Caco-2 (cell line): ENCODE measurements at places on chromosomes 6 and 20. TPM values are rescaled to one million over a fixed set of nuclear protein-coding genes. Genes with fewer than 3 reads are reported as not detected.

OR12D3 gene
- not detected in 2 replicates for total RNA-seq

SIRPD gene
- total RNA-seq, result not detected in 2 replicates

SALL4 gene
- total RNA-seq, result 75.8 and 84.5 TPM in 2 replicates

DNA sequence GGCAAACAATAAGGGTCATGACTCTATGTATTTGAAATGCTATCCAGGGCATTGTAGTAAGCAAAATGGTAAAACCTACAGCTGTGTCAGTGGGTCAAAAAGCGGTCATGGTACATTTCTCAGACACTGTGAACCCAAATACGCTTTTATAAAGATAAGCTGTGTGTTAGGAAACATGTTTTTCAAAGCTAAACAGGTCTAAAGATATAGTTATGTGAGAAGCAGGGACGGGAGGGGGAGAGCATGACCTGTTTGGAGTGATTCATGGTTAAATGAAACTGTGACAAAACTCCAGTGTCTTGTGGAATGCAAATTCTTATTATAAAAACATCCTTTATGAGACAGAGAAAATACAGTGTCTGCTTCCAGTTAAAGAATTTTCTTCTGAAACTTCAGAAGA, 205.4 kb upstream of the BMP2 start:
- H3K4me1 ChIP-seq, result peaks cover 12% of the 10 kb centered on the region; the same call in 1 of the 2 replicates
- H3K36me3 ChIP-seq, result no peaks in the 10 kb centered on the region; the same call in 1 of the 2 replicates
- no peak overlapping the region for H3K4me3 ChIP-seq
- no peak overlapping the region for H3K27ac ChIP-seq
- DNase-seq, result no peak
- no peaks in the 10 kb centered on the region for H3K27me3 ChIP-seq

GRCh38 chr20:2521369-2522305, 12.9 kb upstream of the ZNF343 start:
- no peaks in the 10 kb centered on the region; the same call in none of the 2 replicates for H3K27me3 ChIP-seq
- no peak overlapping the region for H3K4me3 ChIP-seq
- no peak for DNase-seq
- H3K36me3 ChIP-seq, result no peaks in the 10 kb centered on the region
- no peaks in the 10 kb centered on the region for H3K4me1 ChIP-seq

- H3K4me1 ChIP-seq, result no peaks in the 10 kb centered on the region; the same call in 1 of the 2 replicates
- H3K27ac ChIP-seq, result no peak overlapping the region
- no peaks in the 10 kb centered on the region for H3K27me3 ChIP-seq
- DNase-seq, result no peak
Measured at GRCh38 chr20:13771853-13772453, 12.8 kb downstream of the ESF1 start.

DNA sequence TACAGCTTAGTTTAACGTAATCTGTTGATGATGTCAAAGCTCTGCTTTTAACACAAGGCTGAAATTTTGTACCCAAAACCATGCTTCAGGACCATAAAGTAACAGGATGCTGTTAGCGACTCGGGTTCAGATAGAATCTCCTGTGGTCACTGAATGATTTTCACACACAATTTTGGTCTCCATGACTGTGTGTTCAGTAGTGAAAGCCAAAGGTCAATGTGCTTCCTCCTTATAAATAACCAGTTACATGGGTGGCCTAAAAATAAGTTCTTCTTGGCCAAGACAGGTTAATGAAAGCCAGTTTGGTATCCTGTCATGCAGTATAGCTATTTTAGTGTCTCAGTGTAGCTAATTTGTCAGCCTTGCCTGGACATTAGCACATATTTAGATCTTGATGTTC, 19.1 kb upstream of the LOC128125822 start:
- H3K27me3 ChIP-seq, result no peaks in the 10 kb centered on the region
- H3K4me1 ChIP-seq, result peaks cover 9% of the 10 kb centered on the region; the same call in 1 of the 2 replicates
- H3K4me3 ChIP-seq, result no peak overlapping the region

DNA sequence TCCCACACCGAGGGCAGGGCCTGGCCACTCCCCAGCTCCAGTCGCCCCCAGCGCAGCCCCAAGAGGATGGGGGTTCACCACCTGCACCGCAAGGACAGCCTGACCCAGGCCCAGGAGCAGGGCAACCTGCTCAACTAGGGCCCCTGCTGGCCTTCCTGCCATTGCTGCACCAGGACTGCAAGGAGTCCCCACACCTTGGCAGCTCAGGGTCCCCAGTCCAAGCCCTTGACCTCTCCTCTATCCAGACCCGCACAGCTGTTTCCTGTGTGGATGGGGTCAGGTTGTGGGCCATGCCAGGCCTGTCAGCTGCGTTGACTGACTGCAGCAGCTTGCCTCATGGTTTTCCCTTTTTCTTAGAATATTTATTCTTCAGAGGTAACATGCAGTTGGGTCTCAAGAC, 4.4 kb downstream of the LRRC73 start:
- no peak overlapping the region for H3K4me3 ChIP-seq
- no peak overlapping the region for H3K27ac ChIP-seq
- no peak for DNase-seq
- peaks cover 10% of the 10 kb centered on the region; the same call in 1 of the 2 replicates for H3K4me1 ChIP-seq

DNA sequence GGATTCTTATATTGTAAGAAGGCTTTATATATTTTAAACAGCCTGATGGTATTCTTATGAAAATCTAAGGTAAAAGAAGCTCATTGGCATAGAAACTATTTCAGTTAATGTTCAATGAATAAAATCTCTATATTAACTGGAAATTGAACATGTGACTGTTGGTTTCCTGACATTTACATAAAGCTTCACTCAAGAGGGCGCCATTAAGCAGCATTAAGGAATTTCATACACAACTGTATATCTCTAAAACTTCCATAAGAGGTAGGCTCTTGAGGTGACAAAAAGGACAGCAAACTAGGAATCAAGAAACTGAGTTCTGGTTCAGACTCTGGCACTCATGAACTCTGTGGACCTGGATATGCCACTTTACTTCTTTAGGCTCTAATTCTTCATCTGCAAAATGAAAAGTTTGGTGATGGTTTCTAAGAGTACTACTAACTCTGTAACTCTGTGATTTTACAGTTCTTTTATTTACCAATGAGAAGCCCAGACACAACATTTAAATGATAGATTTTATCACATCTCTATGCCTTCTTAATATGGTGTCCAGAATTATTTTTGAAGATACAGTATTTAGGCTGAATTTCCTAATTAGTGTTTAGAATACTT, 147.5 kb downstream of the FLRT3 start:
- H3K27me3 ChIP-seq, result no peaks in the 10 kb centered on the region
- H3K4me1 ChIP-seq, result peaks cover 4% of the 10 kb centered on the region; the same call in 1 of the 2 replicates
- H3K4me3 ChIP-seq, result no peak overlapping the region
- no peaks in the 10 kb centered on the region for H3K36me3 ChIP-seq

GRCh38 chr6:38354905-38355304, 284.8 kb downstream of the BTBD9 start:
- H3K4me3 ChIP-seq, result no peak overlapping the region
- H3K27me3 ChIP-seq, result no peaks in the 10 kb centered on the region
- H3K27ac ChIP-seq, result no peak overlapping the region
- no peaks in the 10 kb centered on the region for H3K36me3 ChIP-seq
- no peak for DNase-seq

DNA sequence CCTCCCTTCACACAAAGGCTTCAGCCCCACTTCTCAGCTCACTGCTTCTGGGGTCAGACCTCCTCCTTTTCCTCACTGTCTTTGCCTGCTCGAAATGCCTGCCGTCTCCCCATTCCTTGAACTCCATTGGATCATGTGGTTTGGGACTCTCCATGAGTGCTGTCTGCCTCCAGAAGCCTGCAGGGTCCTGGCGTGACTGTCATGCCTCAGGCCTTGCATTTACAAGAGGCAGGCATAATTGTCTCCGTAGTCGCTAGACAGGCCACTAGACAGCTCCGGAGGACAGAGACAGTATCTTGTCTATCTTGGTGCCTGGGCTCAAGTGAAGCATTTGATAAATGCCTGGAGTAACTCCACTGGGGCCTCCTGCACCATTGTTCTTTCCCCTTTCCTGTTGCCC, 15.3 kb downstream of the PNLDC1 start:
- no peak overlapping the region for H3K27ac ChIP-seq
- H3K27me3 ChIP-seq, result no peaks in the 10 kb centered on the region

DNA sequence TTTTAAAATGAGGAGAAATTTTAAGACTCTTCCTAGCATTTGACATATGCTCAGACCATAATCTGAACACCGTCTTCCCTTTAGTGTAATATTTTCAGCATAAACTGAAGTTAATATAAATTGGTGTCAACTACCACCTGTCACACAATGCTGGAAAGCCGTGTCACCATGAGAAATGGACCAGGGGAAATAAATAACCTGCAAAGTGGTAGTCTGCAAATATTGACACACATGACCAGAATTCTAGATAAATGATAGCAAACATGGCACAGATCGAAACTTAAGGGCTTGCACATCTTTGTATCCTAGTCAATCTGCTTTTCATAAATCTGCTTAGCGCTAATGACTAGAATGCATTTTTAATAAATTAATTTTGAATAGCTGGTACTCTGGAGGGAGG, 191.9 kb downstream of the CD83 start:
- H3K27me3 ChIP-seq, result no peaks in the 10 kb centered on the region
- no peak overlapping the region for H3K27ac ChIP-seq
- H3K4me1 ChIP-seq, result peaks cover 35% of the 10 kb centered on the region
- no peaks in the 10 kb centered on the region for H3K36me3 ChIP-seq
- no peak for DNase-seq
- no peak overlapping the region for H3K4me3 ChIP-seq

DNA sequence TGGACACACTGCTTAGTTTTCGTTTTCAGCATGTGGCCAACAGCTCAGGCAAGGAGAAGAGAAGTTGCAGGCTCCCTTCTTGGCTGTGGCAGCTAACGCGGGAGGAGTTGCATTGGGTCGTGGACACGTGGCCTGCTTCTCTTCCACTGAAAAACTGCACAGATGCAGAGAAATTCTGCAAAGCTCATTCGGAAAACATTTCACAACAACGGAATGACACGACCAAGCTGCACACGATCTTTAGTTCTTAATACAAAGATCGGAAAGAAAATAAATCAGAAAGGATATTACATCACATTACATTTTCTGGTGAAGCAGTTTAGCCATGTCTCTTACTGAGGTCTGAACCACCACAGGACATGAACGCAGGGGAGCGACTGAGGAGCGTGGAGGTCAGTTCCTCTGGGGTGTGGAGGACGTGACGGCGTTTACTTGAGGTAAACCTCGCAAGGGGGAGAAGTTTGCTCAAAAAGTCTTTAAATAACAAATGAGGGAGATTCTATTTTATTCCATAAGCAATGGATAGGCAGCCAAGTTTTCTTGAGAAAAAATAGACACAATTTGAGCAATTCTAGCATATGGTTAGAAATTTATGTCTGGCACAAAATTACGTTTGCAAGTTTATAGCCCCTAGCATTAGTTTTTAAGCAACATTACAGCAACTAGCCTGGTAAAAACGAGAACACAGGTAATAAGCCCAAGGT, 178.3 kb downstream of the THBS2 start:
- DNase-seq, result no peak
- H3K27ac ChIP-seq, result no peak overlapping the region
- no peaks in the 10 kb centered on the region for H3K36me3 ChIP-seq
- H3K4me3 ChIP-seq, result no peak overlapping the region
- no peaks in the 10 kb centered on the region for H3K27me3 ChIP-seq
- no peaks in the 10 kb centered on the region for H3K4me1 ChIP-seq

DNA sequence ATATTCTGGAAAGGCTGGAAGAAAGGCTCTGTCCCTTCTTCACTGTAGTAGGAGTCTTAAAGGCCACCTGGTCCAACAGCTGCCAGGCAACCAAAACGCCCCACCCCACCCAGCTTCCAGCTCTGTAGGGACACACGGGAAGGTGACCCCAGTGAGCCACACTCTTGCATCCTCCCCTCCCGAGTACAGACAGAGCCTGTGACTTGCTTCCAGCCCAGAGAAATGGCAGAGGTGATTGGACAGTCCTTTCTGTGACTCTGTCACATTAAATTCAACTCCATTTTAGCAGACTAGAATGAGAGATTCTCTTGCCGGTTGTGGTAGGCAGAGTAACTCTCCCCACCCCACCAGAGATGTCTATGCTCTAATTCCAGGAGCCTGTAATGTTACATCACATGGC, 226.2 kb upstream of the ARID1B start:
- no peaks in the 10 kb centered on the region for H3K27me3 ChIP-seq
- no peak for DNase-seq
- H3K27ac ChIP-seq, result no peak overlapping the region
- no peaks in the 10 kb centered on the region for H3K4me1 ChIP-seq
- no peak overlapping the region for H3K4me3 ChIP-seq

GRCh38 chr6:93412452-93412851, 6.9 kb downstream of the EPHA7 start:
- H3K36me3 ChIP-seq, result no peaks in the 10 kb centered on the region
- no peaks in the 10 kb centered on the region; the same call in 1 of the 2 replicates for H3K4me1 ChIP-seq
- no peak overlapping the region for H3K27ac ChIP-seq
- no peak for DNase-seq
- no peak overlapping the region for H3K4me3 ChIP-seq
- H3K27me3 ChIP-seq, result no peaks in the 10 kb centered on the region; the same call in 1 of the 2 replicates

- no peak overlapping the region for H3K27ac ChIP-seq
- H3K36me3 ChIP-seq, result no peaks in the 10 kb centered on the region
- H3K4me1 ChIP-seq, result no peaks in the 10 kb centered on the region
- no peak for DNase-seq
- no peaks in the 10 kb centered on the region for H3K27me3 ChIP-seq
Measured at GRCh38 chr6:55777469-55777868, 97.9 kb downstream of the BMP5 start.

- no peaks in the 10 kb centered on the region for H3K27me3 ChIP-seq
- peak; percentile 5 for DNase-seq
- H3K36me3 ChIP-seq, result no peaks in the 10 kb centered on the region
- no peaks in the 10 kb centered on the region for H3K4me1 ChIP-seq
Measured at GRCh38 chr20:24779131-24779530, 169.9 kb upstream of the CST7 start.

- no peaks in the 10 kb centered on the region; the same call in 1 of the 2 replicates for H3K36me3 ChIP-seq
- no peak for DNase-seq
- no peaks in the 10 kb centered on the region for H3K27me3 ChIP-seq
- H3K4me3 ChIP-seq, result no peak overlapping the region
Measured at GRCh38 chr6:37324131-37325033, 29.4 kb upstream of the RNF8 start.

DNA sequence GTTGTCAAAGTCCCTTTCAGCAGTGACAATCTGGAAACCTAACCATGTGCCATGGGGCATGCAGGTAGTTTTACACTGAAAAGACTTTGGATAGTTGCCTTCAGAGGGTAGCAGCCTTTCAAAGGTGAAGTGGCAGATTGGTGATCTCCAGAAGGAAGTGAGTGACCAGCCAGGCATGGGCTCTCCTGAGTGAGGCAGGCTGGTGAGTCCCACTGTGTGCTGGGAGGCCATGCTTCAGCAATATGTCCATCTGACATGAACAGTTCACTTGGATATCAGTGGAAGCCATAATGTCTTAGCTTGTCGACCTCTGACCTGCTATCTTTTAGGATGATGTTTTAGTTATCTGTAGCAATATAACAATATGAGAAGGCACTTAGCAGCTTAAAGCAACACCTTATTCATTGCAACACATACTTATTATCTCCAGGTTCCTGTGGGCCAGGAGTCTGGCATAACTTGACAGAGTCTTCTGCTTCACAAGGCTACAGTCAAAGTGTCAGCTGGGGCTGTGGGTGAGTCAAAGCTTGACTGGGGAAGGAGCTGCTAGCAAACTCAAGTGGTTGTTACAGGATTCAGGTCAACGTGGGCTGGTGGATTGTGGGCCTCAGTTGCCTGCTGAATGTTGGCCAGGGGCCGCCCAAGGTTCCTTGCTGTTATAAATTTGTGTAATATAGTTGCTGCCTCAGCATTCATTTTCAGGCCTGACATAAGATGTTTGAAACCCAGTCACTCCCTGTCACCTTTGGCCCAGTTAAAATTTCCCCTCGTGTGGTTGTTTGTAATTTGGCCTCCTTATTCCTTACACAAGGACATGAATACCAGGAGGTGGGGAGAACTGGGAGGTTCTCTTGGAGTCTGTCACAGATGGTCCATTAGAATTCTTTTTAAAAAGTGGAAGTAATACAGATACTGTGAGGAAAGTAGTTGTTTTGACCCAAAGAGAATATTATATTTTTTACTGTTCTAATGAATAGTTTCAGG, 100.2 kb downstream of the UST start:
- no peaks in the 10 kb centered on the region for H3K4me1 ChIP-seq
- H3K27ac ChIP-seq, result no peak overlapping the region
- no peak overlapping the region for H3K4me3 ChIP-seq
